ENCODE measurements at places on chromosomes 7 and 10. TPM values are rescaled to one million over a fixed set of nuclear protein-coding genes. Genes with fewer than 3 reads are reported as not detected.

The OR2A5 gene
- total RNA-seq, result not detected

The UNC5B gene
- 12.2 TPM for total RNA-seq

The CYP2W1 gene
- not detected for total RNA-seq

The TRIM50 gene
- 0.51 TPM for total RNA-seq

The NANOS1 gene
- 10.0 TPM for total RNA-seq

The HTR5A gene
- not detected for total RNA-seq

The ERVW-1 gene
- total RNA-seq, result not detected
